ENCODE measurements at places on chromosomes 16 and 17.

- no peak for DNase-seq
These were observed 8.5 kb downstream of the ADGRG3 start for GRCh38 chr16:57676553-57677085.

DNA sequence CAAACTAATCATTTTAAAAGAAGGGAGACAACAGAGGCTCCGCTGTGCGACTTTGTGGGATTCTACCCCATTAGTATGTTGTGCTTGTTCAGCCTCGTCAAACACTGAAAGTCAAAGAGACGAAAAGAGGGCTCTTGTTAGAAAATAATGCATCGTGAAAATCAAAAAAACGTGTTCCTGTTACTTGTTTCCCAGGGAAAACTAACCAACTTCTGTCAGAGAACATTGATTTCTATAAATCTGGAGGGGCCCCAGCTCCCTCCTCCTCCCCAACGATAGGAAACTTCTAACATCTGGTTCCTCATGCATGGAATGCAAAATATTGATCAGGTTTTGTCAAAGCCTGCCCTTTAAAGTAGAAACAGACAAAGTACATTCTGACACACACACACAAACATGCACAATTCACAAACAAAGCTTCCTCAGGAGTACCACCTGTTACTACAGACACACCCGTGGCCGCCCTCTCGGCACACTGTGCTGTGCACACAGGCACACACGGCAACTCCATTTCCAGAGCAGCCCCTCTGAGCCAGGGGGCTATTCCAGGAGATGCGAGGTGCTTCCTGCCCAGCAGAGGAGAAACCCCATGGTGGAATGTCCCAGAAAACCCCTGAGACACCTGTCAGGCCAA, 151.3 kb downstream of the ZFHX3 start:
- DNase-seq, result no peak

- no peak for DNase-seq
These were observed 40.5 kb downstream of the BAHCC1 start for GRCh38 chr17:81435652-81436293.

DNA sequence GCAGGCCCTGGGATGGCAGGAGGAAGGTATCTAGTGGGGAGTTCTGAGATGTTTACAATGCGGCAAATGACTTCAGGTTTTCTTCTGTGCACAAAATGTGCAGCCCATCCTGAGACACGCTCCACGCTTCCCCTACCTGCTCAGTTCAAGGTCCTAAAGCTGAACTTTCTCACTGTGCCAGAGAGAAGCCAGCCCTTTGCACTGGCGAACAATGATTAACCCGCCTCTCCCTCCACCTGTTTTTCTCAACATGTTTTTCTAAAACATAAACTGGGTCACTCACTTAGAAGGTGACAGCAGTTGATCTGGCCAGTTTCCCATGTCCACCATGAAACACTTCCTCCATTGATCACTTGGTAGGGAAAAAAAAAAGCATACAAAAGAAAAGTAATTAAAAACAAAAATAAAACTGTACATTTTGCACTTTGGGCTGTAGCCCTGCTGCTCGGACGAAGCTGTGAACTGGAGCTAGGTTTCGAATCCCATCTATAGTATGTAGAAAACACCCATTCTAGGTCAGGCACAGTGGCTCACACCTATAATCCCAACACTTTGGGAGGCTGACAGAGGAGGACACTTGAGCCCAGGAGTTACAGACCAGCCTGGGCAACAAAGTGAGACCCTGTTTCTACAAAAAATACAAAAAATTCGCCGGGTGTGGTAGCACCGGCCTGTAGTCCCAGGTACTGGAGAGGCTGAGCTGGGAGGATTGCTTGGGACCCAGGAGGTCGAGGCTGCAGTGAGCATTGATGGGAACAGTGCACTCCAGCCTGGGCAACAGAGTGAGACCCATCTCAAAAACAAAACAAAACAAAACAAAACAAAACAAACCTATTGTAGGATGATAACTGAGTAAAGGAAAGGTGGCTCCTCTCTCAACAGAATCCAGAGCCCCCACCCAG, 6.1 kb upstream of the G6PC1 start:
- no peak for DNase-seq

GRCh38 chr16:53881371-53881770, 177.4 kb downstream of the FTO start:
- DNase-seq, result no peak

DNA sequence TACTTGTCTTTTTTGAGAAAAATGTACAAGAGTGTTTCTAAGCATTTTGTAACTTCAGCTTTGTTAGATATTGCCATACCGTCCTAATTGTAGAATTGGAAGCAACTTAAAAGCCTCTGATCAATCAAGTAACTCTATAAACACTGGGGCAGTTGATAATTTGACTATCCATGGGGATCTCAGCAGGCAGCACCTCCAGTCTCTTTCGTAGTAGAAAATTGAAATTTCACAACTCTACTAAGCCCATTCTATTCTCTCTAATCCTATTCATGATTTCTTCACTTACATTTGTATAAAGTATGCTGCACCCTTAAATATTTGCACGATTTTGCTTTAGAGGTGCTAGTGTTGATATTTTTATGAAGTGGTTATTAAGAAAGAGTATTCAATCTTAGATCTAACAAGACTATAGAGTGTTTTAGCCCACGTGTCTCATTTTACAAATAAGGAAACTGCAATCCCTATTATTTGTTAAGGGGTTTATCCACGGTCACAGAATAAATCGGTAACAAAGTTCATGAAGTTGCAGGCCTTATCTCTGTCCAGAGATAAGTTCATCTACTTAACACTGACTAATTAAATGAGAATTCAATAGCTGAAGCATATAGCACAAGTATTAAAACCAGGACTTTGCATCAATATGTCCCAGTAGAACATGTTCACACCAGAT, 10.9 kb downstream of the ABCA6 start:
- no peak for DNase-seq

GRCh38 chr17:31686495-31686894, 172.5 kb downstream of the COPRS start:
- no peak for DNase-seq

- no peak for DNase-seq
These were observed 3.3 kb upstream of the NACA2 start for GRCh38 chr17:61594294-61594825.

DNA sequence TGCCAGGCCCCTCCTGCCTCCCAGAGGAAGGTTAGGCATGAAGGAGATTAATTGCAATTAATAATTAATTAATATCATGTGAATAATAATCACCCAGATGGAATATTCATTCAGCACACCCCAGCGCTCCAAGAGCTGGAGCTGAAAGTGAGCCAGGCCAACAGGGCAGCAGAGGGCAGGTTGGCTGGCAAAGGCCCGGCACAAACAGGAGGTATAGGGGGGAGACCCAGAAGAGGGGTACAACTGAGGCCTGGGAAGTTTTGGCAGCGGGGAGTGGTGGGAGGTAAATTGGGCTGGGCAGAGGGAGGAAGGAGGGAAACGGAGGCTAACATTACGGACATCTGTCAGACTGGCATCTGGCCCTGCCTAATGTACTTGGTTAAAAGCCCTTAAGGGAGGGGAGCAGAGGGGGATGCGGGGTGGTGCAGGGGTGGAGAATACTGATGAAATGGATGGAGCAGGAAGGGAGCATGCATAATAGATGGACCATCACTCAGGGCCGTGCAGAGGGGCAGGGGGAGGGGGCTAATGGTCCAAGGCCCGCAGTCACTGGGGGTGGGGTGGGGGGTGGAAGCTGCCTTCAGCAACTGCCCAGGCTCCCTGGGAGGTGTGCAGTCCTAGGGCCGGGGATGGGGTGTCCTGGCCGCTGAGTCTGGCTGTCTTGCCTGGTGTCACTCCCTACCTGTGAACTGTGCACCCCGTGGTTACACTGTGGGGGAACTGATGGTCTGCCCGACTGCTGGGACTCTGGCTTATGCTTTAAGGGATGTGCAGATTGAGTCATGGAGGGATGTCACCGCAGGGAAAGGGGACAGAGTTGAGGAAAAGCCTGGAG, 1.9 kb downstream of the ADAM11 start:
- no peak for DNase-seq

DNA sequence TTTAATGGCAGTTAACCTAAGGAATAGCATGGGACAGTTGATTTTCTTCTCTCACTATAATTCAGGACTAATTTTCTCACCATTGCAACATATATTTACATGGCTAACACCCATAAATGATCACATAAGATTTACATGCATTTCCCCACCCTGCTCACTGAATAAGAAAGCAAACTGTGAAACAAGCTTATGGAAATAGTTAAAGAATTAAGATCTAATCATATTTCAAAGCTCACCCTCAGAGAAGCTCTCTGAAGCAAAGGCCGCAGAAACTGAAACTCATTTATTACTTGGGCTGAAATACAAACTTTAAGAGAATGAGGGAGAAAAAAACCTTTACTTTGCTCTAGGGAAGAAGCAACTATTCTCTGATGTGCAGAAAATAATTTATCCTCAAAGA, 218.7 kb upstream of the AXIN2 start:
- no peak for DNase-seq

DNA sequence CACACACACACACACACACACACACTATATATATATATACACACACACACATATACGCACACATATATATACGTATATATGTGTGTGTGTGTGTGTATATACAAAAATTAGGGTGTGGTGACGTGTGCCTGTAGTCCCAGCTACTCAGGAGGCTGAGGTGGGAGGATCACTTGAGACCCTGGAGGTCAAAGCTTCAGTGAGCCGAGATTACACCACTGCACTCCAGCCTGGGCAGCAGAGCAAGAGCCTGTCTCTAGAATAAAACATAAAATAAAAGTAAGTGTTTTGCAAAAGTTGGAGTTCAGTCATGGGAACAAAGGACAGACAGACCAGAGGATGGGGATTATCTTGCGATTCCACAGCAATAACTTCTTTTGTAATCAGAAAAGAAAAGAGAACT, 10.8 kb downstream of the NUPR1 start:
- no peak for DNase-seq

GRCh38 chr17:78346605-78347250, 13.1 kb downstream of the SOCS3 start:
- DNase-seq, result no peak
